ENCODE measurements at places on chromosomes 16 and 17.

- DNase-seq: peak; percentile 49
These were observed 26.3 kb downstream of the ARHGAP23 start for GRCh38 chr17:38454532-38454931.

DNA sequence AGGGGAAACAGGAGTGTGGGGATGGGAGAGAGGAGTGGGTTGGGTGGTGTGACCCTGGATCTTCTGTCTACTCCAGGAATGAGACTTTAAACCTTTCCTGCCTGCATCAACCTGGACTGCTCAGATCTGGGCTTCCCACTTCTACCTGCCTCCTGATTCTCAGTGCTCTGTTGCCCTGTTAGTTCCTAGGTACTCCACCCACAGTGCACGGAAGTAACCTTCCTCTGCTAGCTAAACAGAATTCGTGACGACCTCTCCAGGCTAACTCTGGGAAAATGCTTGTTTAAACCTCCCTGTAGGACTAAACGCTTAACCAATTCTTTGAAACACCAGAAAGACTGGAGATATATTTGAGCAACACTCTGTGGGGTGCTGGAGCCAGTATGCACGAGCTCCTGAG, 83.4 kb upstream of the CLEC3A start:
- DNase-seq: no peak

DNA sequence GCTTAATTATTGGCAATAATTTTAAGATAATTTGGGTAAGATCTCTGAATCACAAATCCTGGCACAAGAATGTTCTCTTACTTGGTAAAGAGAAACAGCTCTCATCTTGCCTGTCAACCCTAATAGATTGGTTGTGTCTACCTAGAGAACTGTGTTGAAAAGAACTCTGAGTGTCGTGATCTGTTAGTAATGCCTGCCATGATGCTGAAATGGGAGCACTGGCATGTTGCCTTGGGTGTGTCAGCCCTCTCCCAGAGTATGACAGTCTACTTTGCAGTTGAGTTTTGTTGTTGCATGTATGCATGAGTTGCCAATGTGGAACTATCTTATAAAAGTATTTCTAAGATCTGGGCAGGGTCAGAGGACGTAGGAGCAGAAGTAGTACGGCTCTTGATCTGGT, 221.4 kb downstream of the MAF start:
- DNase-seq: no peak

GRCh38 chr16:70476272-70477020, 22.1 kb downstream of the FCSK start:
- peak; percentile 49 for DNase-seq

DNA sequence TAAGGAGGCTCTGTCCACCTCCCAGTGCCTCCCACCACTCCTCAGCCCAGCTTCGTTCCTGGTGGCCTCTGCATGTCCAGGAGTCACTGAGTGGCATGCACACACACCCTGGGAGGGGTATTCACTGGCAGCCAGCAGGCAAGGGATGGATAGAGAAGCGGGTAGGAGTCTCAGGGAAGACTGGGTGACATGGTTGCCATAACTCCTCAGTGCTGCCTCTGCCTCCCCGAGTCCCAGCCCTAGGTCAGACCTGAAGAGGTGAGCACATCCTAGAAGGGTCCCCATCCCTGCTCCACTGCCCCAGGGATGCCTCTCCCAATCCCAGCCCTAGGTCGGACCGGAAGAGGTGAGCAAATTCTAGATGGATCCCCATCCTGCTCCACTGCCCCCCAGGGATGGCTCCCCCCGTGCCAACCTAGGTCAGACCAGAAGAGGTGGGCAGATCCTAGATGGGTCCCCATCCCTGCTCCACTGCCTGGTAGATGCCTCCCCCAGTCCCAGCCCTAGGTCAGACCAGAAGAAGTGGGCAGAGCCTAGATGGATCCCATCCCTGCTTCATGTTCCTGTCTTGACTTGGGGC, 197.0 kb downstream of the IRF8 start:
- no peak for DNase-seq

GRCh38 chr17:41621916-41622315, 2.5 kb downstream of the KRT17 start:
- no peak for DNase-seq

DNA sequence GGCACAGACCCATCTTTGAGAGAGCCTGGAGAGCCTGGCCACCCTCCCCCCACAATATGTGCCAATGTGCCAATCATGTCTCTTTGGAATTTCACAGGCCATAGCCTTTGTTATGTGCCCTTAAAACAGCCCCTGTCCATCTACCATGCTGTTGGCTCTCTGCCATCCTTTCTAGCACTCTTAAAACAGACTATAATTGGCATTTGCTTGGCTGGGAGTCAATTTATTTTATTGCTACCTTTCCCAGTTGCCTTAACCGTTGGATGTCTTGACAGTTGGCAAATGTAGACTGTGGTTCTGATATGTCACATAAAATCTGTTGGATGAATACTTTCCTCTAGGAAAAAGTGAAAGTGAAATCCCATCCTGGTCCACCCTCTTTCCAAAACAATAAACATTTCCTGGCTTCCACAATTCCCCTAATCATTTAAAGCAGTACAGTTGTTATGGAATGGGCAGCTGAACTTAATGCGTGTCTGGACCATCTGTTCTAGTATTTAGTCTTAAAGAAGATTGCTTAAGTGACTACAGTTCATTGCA, 394.0 kb downstream of the KCNJ2 start:
- no peak for DNase-seq

GRCh38 chr17:28944862-28945741, 6.2 kb downstream of the PHF12 start:
- no peak for DNase-seq

DNA sequence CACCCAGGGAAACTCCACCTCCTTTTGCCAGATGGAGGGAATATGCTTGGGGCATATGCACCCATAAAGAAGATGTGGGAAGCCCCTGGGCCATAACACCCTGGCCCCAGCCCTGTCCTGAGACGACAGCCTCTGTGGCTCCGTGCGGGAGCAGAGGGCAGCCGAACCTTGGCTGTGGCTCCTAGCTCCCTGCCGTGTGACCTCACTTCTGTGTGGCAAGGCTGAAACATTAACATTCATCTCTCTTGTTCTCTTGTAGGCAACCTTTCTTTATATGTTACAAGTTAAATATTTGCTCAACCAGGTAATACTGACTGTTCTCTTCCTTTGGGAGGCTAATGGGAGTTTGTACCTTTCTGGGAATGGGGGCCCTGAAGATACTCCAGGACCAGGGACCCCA, 17.5 kb downstream of the SLC47A1 start:
- DNase-seq: no peak

DNA sequence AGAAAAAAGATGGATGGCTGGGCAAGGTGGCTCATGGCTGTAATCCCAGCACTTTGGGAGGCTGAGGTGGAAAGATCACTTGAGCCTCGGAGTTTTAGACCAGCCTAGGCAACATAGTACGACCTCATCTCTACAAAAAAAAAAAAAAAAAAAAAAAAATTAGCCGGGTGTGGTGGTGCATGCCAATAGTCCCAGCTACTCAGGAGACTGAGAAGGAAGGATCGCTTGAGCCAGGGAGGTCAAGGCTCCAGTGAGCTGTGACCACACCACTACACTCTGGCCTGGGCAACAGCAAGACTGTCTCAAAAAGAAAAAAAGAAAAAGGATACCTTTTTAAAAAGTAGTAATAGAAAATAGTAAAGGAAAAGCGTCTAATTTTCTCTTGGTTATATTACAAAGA, 20.7 kb downstream of the ZNF652 start:
- no peak for DNase-seq

- DNase-seq: no peak
These were observed 168.6 kb upstream of the IRX3 start for GRCh38 chr16:54455030-54455725.

- no peak for DNase-seq
These were observed 2.2 kb downstream of the THOC6 start for GRCh38 chr16:3026003-3026378.

DNA sequence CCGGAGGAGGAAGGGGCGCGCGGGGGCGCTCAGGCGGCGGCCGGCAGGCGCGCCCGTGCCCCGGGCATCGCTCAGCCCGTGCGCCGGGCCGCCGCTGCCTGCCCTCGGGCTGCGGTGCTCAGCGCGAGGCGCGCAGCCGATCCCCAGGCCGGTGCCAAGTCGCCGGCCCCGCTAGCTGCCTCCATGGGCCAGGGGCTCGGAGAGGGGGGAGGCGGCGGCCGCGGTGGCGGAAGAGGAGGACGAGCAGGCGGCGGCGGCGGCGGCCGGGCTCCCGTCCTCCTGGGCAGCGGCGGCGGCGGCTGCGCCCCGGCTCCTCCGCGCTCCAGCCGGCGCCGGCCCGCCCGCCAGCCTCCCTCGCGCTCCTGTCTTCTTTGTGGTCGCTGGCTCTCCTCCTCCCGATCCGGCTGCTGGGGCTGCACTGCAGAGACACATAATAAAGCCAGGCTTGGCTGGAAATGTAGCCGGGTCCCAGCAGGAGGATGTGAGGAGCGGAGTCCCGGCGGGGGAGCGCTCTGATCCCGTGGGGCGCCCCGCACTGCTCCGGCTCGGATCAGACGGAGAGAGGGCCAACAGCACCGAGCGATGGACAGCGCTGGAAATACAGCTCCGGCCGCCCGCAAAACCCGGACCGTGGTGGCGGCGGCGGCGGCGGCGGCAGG, 889 bp upstream of the ZNF423 start:
- DNase-seq: peak; percentile 35

- no peak for DNase-seq
These were observed 561 bp upstream of the WFDC1 start for GRCh38 chr16:84294117-84294516.

- DNase-seq: no peak
These were observed 14.9 kb upstream of the CBFA2T3 start for GRCh38 chr16:88991813-88992350.

GRCh38 chr17:8623591-8623990, 6.9 kb downstream of the MYH10 start:
- no peak for DNase-seq

- no peak for DNase-seq
These were observed 119.1 kb upstream of the SMURF2 start for GRCh38 chr17:64781014-64781756.

DNA sequence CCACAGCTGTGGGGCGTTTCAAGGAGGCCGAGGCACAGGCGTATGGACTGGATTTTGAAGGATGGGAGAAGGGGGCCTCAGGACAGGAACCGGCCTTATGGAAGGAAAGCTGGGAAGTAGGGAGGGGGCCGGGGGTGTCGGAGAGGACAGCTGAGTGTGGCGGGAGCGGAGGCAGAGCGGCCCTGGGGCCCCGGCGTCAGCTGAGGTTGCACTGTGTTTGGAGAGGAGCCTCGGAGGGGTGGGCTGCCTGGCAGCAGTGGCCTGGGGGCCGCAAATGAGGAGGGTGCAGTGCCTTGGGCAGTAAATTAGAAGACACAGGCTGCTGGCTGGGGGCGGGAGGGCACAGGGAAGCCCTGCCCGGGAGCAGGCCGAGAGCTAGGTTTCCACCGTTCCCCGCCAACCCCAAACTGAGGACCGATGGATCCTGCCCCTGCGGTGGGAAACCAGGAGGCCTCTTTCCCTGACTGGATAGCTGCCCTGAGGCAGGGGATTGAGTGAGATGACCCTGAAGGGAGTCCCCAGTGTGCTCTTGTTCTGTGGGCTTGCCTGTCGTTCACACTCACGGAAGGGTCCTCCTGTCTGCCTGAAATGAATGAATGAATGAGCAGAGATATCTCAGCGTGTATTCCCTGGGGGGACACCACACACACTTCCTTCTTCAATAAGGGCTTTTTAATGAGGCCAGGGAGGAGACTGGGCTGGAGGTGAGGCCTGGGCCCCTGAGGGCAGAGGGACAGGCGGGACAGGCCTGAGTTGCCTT, 18.4 kb downstream of the FOXJ1 start:
- no peak for DNase-seq

DNA sequence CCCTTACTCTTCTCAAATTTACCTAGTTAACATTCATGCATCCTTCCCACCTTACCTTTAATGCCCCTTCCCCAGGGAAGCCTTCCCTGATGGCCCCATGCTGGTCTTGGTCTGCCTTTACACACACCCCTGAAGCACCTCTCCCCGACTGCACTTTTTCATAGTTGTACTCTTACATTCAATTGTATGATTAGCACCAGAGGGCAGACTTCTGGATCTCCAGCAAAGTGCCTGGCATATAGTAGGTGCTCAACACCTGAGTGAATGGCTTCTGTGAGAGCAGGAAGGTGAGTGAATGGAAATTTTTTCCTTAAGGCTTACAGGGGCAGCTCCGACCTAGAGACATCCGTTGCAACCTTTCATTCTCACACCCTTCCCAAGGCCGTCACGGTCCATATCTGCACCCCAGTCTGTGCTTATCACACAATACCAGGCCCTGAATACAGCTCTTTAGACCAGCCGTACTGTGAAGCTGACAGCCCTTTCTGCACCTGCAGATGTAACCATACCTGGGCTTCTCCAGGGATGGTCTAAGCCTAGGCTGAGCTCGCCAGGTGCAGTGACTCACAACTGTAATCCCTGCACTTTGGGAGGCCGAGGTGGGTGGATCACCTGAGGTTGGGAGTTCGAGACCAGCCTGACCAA, 4.4 kb downstream of the PGAP3 start:
- DNase-seq: no peak

- no peak for DNase-seq
These were observed 116.4 kb upstream of the ZNF750 start for GRCh38 chr17:82956146-82956725.

- no peak for DNase-seq
These were observed 759 bp downstream of the ELAC2 start for GRCh38 chr17:13016881-13017654.

GRCh38 chr17:8056232-8056975, 17.5 kb downstream of the ALOX15B start:
- no peak for DNase-seq

DNA sequence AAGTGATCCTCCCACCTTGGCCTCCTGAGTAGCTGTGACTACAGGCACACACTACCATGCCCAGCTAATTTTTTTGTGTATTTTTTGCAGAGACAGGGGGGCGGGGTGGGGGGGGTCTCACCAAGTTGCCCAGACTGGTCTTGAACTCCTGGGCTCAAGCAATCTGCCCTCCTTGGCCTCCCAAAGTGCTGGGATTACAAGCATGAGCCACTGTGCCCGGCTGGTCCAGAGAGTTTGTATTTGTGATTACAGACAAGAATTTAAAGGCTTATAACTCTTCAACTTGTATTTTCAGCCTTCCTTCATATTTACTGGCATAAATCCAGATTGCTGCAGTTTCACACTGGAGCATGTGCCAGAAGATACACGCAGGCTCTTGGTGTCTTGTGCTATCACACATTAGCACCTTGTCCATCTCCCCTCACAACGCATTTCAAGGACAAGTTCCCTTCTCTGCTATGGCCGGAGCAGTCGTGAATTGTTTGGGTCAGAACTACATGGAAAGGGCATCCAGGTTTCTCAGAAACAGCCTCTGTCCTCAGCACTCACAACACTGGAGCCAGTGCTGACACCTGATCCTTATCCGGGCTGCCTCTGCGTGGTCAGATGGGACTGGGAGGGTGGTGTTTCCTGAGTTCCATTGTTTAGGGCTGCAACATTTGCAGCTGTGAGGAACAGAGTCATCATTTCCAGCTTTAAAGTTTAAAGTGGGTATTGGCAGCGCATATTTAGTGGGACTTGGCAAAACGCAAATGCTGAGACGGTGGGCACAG, 28.1 kb downstream of the WSCD1 start:
- DNase-seq: no peak

GRCh38 chr17:14513835-14514234, 213.0 kb downstream of the HS3ST3B1 start:
- no peak for DNase-seq

GRCh38 chr17:33639103-33639880, 346.2 kb upstream of the ASIC2 start:
- no peak for DNase-seq

- no peak for DNase-seq
These were observed 3.6 kb upstream of the SLFN11 start for GRCh38 chr17:35377068-35377467.

GRCh38 chr17:50056961-50057330, 1.0 kb downstream of the ITGA3 start:
- no peak for DNase-seq

- no peak for DNase-seq
These were observed 60.9 kb downstream of the CACNG1 start for GRCh38 chr17:67105213-67105612.
